GM12878 (cell line): ENCODE measurements at places on chromosomes 7 and 10. TPM values are rescaled to one million over a fixed set of nuclear protein-coding genes. Genes with fewer than 3 reads are reported as not detected.

DNA sequence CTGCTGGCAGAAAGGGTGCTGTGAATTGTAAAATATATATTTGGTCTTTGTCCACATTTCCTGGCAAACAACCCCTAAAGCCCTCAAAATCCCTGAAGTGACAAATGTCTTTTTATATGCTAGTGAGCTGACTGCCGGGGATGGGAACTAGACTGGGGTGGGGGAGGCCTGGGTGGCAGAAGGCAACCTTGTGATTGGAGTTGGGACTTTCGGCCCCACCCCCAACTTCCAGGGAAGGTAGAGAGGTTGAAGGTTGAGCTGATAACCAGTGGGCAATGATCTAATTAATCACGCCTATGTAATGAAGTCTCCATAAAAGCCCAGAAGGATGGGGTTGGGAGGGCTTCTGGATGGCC, 2.7 kb downstream of the EPHA1 start:
- no peak for DNase-seq

DNA sequence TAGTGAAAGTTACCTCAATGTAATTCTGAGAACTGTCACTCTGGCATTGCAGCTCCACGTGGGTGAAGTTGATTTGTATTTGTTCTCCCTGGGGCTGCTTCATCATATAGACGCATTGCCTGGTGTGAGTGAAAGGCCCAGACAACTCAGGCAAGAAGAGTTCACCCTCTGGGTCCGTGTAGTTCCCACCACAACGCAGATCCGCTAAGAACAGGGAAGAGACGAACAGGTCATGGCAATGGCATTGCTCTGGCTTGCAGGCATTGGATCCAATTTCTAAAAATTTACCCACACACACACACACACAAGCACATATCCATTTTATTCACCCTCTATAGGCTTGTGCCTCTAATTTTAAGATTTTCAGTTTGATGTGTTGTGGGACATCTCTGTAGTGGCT, 45.4 kb downstream of the CUBN start:
- no peak for DNase-seq

DNA sequence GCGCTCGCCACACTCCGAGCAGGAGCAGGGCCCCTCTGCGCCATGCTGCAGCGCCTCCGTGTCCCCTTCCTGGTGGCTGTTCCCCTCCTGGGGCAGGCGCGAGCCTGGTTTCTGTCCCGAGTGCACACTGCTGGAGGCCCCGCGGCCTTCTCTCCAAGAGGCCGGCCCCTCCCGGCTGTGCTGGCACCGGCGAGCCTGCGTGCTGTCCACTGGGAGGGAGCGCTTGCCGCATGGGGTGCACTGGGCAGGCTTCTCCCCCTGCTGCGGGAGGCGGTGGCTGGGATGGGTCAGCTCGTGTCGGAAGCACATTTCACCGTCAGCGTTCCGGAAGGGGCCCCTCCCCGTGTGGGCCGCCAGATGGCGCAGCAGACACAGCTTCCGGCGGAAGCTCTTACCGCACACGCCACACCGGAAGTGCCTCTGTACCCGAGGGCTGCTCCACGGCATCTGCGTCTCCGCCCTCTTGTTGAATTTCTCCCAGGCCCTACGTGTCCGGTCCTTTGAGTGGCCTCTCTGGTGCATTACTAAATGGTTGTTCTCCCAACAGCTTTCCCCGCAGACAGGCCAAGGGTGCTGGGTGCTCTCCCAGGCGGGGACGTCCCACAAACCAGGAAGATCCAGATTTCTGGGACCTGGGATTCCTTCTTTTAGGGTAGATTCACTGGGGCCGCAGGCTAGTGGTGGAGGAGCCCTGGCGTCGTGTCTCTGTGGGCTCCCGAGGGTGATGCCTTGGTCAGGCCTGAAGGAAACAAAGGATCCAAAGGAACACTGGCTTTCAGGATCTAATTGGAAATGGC, 18.7 kb downstream of the ZNF786 start:
- DNase-seq = no peak

DNA sequence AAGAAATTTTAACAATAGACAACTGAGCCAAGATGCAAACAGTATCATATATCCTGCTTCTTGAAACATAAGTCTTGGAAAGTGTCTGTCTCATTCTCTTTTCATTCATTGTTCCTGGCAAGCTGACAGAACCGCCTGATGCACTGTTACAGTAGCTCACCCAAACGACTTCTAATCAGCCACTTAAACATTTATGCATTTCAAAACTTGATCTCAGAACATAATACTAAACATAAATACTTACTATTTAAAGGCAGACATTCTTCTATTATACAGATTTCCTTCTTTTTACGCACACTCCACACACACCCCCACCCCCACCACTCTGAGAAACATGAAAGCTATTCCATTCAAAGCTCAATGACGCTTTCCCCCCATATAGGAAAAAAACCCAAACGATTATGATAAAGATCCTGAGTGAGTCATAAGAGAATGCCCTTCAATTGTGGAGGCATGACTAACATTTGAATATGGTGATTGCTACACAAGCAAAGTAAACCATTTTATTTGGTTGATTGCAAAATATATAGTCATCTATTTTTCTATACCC, 30.5 kb downstream of the SHTN1 start:
- no peak for DNase-seq

DNA sequence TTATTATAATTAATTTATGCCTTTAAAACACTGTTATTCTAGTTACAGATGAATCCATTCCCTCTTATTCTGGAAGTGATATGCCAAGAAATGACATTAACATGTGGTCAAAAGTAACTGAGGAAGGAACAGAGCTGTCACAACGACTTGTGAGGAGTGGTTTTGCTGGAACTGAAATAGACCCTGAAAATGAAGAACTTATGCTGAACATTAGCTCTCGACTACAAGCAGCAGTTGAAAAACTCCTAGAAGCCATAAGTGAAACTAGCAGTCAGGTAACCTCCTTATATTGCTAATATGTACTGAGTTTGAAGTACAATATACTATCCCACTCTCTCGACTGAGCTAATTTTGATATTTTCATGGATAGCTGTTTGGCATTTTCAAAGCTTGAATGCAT, 81.6 kb downstream of the CYP51A1 start:
- DNase-seq = no peak

- peak; percentile 31 for DNase-seq
Observed at GRCh38 chr7:40474790-40475680, 340.2 kb downstream of the SUGCT start.

GRM3 gene
- polyA plus RNA-seq = 0.08 TPM in 2 replicates
